ENCODE measurements at places on chromosomes 13 and 19. TPM values are rescaled to one million over a fixed set of nuclear protein-coding genes. Genes with fewer than 3 reads are reported as not detected.

The CALR3 gene
- polyA plus RNA-seq = not detected

The FPR3 gene
- polyA plus RNA-seq = 0.70 TPM

The DIAPH3 gene
- 16.6 TPM for polyA plus RNA-seq

The ACTMAP gene
- 17.8 TPM for polyA plus RNA-seq

The ZNF708 gene
- polyA plus RNA-seq = 18.3 TPM

The GPR183 gene
- polyA plus RNA-seq = 2.8 TPM

The FSD1 gene
- 5.3 TPM for polyA plus RNA-seq

The CATSPERD gene
- polyA plus RNA-seq = not detected

The MCEMP1 gene
- polyA plus RNA-seq = 0.31 TPM

The ATXN8OS gene
- polyA plus RNA-seq = 0.31 TPM

Data from left renal pelvis (tissue), 4 donors.